NCI-H1417 (cell line): ENCODE measurements at places on chromosomes 3 and 15.

DNA sequence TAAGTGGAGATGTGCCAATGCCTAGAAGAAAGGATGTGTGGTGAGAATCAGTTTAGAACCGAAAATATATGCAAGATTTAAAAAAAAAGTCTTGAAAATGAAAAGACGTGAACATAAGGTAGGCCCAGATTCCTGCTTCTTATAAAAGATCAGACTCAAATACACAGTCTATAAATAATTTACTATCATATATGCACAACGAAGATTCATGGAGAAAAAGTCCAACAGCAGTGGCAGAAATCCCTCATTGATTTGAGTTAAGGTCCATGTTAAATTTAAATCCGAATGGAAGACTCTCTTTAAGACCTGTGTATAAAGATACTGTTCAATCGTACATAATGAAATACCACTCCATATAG is 227.2 kb downstream of the OCA2 start:
- DNase-seq, result no peak

DNA sequence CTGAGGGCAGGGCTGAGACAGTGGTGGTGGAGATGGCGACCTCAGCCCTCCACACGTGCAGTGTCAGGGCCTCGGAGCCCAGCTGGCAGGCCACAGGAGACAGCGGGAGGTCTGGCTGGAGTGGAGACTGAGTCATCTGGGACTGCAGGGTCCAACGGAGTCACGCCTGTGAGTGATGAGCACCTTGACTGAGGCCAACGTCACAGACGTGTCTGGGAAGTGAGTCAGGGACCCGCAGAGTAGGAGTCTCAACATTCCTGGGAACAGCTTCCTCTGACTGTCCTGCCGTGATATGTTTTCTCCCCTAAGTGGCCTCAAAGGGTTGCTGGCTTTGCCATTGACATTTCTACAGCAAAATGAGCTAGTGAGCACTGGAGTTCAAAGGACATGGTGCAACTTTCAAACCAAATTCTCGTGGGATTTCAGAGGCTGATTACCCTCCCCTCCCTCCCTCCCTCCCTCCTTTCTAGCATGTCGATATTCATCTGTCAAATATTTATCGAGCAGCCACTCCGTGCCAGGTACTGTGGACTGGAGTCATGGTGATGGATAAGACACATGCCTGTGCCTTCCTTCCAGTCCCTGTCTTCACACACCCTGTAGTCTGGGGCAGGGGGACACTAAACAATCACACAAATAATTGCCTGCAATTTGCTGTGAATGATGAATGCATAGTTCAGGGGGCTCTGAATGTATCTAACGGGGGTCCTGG is 53.3 kb upstream of the AMOTL2 start:
- no peak for DNase-seq

DNA sequence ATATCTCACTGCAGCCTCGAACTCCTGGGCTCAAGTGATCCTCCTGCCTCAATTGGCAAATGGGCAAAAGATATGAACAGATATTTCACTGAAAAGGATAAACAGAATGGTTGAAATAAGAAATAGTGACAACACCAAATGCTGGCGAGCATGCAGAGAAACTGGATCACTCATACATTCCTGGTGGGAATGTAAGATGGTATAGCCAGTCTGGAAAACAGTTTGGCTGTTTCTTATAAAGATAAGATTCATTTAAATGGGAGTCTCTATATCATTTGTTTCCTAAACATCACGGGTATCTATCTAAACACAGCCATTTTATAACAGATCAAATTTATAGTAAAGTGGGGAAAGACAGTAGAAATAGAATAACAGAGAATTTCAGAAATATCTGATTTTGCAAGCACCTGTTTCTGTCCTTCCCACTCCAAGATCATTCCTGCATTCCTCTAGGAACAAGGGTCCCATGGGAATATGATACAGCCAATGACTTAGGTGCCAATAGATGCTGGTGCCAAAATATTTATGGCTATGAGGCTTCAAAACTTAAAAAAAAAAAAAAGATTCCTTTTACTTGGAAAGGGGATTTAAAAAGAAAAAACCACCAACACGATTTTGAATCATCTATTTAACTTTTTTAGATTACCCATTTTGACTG is 9.9 kb upstream of the TFDP2 start:
- DNase-seq, result no peak

DNA sequence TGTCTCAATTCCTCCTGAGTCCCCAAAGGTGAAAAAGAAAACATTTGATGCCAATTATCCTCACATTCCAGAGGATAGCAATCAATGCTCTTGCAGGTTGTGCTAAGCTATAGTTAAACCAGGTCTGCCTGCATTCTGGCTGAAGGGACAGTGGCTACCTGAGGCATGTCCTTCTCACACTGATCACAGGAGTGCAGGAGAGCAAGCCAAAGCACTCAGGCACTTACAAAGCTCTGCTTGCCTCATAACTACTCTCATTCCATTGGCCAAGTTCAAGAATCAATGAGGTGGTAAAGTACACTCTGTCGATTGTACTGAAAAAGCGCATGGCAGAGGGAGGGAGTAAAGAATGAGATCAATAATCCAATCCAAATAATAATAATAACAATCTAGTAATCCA is 342.0 kb upstream of the PPP2R3A start:
- DNase-seq, result no peak

GRCh38 chr3:37147666-37148065 is 26.7 kb downstream of the LRRFIP2 start:
- DNase-seq, result no peak

GRCh38 chr3:118544458-118544857 is 490.2 kb downstream of the IGSF11 start:
- no peak for DNase-seq

- peak; percentile 89 for DNase-seq
Observed at GRCh38 chr15:67915461-67916374, 75.9 kb upstream of the RNU6-1 start.

DNA sequence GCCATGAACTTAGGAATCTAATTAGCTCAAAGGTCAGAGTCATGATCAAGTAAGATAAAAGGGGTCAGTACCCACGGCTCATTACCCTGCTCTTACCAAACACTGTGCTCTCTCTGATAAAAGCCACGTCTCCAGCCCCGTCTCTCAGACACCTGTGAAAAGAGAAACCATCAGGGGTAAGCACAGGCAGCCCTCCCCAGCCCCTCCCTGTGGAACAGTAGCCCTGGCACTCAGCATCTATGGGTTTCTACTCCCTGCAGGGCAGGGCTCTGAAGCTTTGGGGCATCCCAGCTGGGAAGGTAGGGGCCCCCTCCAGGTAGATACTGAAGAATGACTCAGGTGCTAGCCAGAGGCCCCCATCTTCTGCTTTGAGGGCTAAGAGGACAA is 10.5 kb downstream of the LTF start:
- no peak for DNase-seq

- no peak for DNase-seq
Observed at GRCh38 chr3:181362378-181362777, 349.3 kb upstream of the SOX2 start.

- no peak for DNase-seq
Observed at GRCh38 chr3:99647081-99647480, 8.7 kb downstream of the COL8A1 start.

GRCh38 chr3:135243616-135244015 is 448.6 kb downstream of the EPHB1 start:
- no peak for DNase-seq

- no peak for DNase-seq
Observed at GRCh38 chr3:76203578-76203977, 418.2 kb upstream of the ZNF717 start.

GRCh38 chr3:133461291-133461690 is 61.4 kb downstream of the BFSP2 start:
- DNase-seq, result no peak

DNA sequence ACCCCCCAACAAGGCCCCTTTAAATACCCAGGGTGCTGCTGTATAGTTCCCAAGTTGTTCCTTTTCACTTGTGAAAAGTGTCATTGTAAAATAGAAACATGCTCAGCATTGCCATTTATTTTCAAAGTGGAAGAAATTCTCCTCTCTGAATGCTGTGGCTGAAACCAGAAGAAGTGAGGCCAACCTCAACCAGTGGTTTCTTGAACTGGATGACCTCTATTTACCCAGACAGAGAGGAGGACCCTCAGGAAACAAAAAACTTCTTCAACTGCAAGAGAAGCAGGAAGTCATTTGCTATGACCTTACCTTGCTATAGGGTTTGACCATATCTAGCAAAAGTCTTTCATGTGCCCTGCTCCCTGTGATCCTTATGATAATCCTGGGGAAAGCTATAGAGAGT is 209.7 kb upstream of the RARB start:
- no peak for DNase-seq

- no peak for DNase-seq
Observed at GRCh38 chr3:72448858-72449257, 399.4 kb downstream of the SHQ1 start.

DNA sequence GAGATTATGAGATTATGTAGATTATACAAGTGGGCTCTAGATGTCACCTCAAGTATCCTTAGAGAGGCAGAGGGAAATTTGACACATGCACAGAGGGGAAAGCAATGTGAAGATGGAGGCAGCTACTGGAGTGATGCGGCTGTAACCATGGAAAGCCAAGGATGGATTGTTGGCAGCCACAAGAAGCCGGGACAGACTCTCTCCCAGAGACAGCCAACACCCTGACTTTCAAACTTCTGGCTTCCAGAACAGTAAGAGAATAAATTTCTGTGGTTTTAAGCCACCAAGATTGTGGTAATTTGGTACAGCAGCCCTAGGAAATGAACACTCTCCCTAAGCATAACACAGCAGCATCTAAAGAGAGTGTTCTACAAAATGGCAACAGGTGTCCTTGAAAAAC is 34.4 kb upstream of the PRICKLE2 start:
- DNase-seq, result no peak

- DNase-seq, result no peak
Observed at GRCh38 chr3:42497009-42497731, 5.3 kb upstream of the VIPR1 start.

DNA sequence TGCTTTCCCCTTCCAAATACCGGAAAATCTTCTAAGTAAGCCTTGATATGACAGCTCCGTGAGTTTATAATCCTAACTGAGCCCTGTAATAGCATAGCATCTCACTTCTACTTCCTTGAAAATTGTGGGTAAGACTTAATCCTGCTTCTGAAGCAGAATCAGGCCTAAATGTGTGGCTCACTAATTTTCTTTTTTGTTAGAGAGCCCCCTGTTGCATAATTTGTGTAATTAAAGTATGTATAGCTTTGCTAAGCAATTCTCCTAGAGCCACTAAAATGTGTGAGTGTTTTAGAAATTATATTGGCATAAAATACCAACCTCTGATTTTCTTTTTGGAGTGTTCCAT is 304.4 kb downstream of the FGF12 start:
- DNase-seq, result peak; percentile 57

GRCh38 chr3:196194542-196194915 is 16.7 kb downstream of the ZDHHC19 start:
- no peak for DNase-seq

DNA sequence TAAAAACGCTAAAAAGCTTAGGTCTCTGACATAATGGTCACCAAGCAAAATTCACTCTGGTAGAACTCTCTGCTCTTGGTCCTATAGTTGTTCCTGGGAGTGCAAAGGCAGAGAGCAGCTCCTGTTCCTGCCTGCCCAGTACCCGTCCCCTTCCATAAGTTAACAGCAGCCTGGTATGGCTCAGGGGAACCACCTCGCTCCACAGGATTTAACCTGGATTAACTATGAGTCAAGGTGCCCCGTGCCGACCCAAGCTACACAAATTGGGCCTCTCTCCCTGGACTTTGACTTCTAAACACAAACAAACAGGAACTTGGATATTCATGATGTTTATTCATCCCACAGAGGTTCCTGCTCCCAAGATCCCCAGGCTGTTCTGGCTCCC is 32.1 kb downstream of the SCAP start:
- no peak for DNase-seq

- DNase-seq, result no peak
Observed at GRCh38 chr3:23550402-23550801, 255.4 kb upstream of the UBE2E1 start.

DNA sequence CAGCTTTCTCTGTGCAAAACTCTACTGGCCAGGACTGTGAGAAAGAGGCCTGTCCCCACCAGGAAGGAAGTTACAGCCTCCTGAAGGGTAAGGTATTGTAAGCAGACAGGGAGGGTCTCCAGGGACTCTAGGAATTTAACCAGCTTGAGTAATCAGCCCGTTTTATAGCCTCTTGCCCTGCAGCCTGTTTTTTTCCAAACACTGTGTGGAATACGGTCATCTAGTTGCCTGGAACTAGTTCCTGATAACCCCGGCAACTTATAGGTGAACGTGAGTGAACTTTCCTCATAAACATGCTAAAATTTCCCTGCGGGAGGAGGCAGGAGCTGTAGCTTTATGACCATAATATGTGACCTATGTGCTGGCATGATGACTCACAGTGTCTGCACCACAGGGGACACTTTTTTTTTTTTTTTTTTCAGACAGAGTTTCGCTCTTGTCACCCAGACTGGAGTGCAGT is 60.1 kb upstream of the DAZL start:
- DNase-seq, result no peak

DNA sequence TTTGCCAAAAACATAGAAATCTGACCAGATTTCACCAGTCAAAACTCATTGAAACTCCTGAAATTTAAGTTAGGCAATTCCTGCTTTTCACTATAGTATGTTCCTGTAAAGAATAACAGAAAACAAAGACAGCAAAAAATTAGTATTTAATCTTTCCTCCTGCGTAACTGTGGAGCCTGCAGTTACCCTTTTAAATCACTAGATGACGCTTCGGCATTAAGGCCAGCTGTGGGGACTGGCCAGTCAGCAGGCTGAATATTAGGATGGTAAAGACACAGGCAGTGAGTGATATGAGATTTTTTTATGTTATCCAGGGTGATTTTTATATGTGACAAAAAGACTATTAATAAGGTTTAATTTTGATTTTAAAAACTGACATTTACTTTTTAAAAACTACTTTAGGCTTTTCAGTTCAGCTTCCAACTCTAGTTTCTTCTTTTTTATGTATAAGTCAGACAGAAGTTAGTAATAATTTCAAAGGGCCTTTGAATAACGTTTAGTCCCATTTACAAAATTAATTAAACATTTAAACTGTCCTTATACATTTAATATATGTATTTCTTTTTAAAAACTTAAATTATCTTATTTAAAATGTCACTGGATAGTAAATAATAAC is 165.1 kb downstream of the PPM1L start:
- DNase-seq, result peak; percentile 7
